ENCODE measurements at places on chromosomes 5 and 9. TPM values are rescaled to one million over a fixed set of nuclear protein-coding genes. Genes with fewer than 3 reads are reported as not detected.

DNA sequence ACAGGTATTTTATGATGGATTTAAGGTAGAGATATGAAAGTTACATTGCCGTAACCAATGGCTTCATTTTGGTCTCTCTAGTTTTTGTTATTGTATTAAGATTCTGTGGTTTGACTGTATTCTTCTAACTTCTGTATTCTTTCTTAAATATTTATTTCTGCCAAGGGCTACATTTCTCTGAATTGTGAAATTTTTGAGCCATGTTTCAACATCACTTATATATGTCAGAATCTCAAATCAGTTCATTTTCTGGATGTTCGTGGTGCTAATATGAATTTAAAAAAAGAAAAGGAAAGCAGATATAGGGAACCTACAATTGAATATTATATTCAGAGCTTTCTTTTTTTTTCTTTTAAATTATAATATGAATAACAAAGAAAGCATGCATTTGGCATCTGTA lies 142.7 kb downstream of the ANXA1 start:
- H3K4me1 ChIP-seq, result no peaks in the 10 kb centered on the region
- H3K4me3 ChIP-seq, result no peak overlapping the region
- no peaks in the 10 kb centered on the region for H3K36me3 ChIP-seq

GRCh38 chr5:131142970-131143617 lies 22.0 kb downstream of the HINT1 start:
- H3K27me3 ChIP-seq, result no peaks in the 10 kb centered on the region
- no peak for DNase-seq
- no peak overlapping the region for H3K27ac ChIP-seq
- no peak overlapping the region for H3K4me3 ChIP-seq
- H3K4me1 ChIP-seq, result no peaks in the 10 kb centered on the region

GRCh38 chr5:54703133-54703532 lies 185.6 kb downstream of the SNX18 start:
- no peak overlapping the region for H3K4me3 ChIP-seq
- no peaks in the 10 kb centered on the region for H3K4me1 ChIP-seq
- no peaks in the 10 kb centered on the region for H3K36me3 ChIP-seq
- DNase-seq, result no peak
- H3K27ac ChIP-seq, result no peak overlapping the region

Gene SNCAIP
- 16.1 TPM for total RNA-seq

GRCh38 chr9:15101095-15101494 lies 190.9 kb upstream of the FREM1 start:
- H3K4me3 ChIP-seq, result no peak overlapping the region
- DNase-seq, result no peak
- no peaks in the 10 kb centered on the region for H3K27me3 ChIP-seq
- H3K27ac ChIP-seq, result no peak overlapping the region
- no peaks in the 10 kb centered on the region for H3K36me3 ChIP-seq
- H3K4me1 ChIP-seq, result no peaks in the 10 kb centered on the region

DNA sequence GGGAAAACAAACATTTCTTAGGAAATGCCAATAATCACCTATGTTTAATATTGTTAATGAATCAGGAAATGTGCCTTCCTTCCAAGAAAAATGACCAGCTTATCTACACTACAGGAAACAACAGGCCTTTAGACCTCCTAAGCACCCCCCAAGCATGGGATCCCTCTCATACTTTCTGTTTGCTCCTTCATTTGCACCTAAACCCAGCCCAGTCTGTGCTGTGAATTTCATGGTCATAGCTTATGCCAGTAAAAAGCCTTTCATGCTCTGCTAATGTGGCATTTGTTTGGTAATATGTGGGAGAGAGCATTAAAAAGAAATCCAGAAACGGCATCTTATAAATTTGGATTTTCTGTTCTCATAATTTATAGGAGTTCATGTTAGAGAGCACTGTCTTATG lies 511.1 kb downstream of the EBF1 start:
- no peaks in the 10 kb centered on the region for H3K27me3 ChIP-seq
- no peaks in the 10 kb centered on the region for H3K36me3 ChIP-seq
- H3K4me1 ChIP-seq, result no peaks in the 10 kb centered on the region
- DNase-seq, result no peak

GRCh38 chr5:3854188-3854821 lies 258.7 kb downstream of the IRX1 start:
- no peaks in the 10 kb centered on the region for H3K4me1 ChIP-seq
- peak; percentile 48 for DNase-seq
- H3K27me3 ChIP-seq, result no peaks in the 10 kb centered on the region
- no peak overlapping the region for H3K27ac ChIP-seq
- no peaks in the 10 kb centered on the region for H3K36me3 ChIP-seq

Gene ZSWIM6
- total RNA-seq, result 18.0 TPM

DNA sequence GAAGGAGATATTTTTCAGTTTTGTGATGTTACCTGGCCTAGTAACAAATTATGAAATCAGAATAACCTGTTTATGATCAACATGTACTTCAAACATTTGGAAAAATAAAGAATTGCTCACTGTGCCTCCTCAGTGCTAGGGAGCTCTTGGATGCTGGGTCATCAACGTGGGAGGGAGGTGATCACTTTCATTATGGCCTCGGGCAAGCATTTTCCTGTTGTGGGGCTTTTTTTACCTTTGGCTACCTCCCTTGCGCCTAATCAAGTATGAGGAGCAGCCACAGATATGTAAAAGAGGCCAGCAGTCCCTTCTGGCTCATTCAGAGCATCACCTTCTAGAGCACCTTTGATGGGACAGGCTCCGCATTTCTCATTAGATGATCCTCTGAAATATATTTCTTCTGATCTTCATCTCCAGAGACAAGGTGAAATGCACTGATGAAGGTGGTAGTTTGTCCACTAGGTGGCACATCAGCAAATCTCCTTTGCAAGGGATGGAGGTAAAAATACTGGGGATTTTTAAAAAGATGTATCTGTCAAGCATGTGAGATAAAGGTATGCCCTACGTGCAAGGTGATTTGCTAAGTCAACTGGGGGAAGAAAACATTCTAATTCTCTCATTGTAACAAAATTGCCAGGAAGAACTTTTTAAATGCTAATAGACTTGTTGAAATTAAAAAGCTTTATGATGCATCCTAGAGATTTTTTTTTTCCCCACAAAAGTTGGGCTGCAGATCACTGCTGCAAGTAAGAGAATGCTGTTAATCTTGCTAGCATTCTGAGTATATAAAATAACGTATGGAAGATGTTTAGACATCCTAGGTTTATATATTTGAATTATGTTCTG lies 218.2 kb downstream of the MAST4 start:
- H3K4me1 ChIP-seq, result no peaks in the 10 kb centered on the region
- H3K27me3 ChIP-seq, result no peaks in the 10 kb centered on the region
- H3K27ac ChIP-seq, result no peak overlapping the region
- H3K4me3 ChIP-seq, result no peak overlapping the region
- peak; percentile 46 for DNase-seq

DNA sequence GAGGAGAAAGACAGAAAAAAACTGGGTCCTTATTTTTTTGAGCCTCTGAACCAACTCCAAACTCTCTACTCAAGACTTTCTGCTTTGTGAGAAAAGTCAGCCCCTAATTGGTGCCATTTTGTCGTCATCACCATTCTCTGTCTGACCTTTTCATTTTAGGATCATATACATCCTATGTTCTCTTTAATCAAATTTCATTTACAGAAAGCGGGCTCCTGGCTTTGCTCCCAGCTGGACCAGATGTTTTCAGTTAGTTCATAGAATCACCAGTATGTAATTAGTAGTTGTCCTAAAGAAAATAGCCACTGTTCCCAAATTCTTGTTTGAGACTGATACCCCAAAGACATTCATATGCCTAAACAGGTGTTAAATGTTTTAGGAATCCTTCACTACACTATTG lies 28.6 kb upstream of the SLCO4C1 start:
- no peaks in the 10 kb centered on the region for H3K27me3 ChIP-seq
- H3K4me3 ChIP-seq, result no peak overlapping the region
- no peak overlapping the region for H3K27ac ChIP-seq
- DNase-seq, result no peak
- H3K36me3 ChIP-seq, result no peaks in the 10 kb centered on the region
- no peaks in the 10 kb centered on the region for H3K4me1 ChIP-seq

DNA sequence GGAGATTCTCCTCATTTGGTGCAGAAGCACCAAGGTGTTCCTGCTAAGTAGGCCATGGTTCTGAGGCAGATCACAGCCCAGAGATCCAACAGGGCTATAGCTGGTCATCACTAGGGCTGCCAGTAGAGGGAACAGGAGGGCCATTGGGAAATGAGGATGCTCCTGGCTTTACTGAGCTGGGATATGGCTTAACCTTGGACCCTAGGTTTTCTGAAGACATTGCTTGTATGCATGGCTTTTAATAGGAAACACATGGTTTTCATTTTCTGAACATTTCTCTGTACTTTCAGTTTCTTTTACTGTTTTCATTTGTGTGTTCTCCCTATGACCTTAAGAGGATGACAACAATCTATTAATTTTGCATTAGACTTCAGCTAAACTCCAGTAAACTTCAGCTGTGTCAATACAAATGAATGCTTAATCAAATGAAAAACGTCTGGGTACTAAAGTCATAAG lies at the start of gene IFNW1:
IFNW1 (minus strand) TSS at position 406 of the 456 bp plus-strand sequence; CDS start at position 144, 262 bp downstream.
- no peak for DNase-seq
- H3K36me3 ChIP-seq, result no peaks in the 10 kb centered on the region
- no peak within 1 kb of the TSS for H3K27ac ChIP-seq
- H3K4me1 ChIP-seq, result no peaks in the 10 kb centered on the region

- no peak overlapping the region for H3K4me3 ChIP-seq
- H3K27ac ChIP-seq, result no peak overlapping the region
- H3K27me3 ChIP-seq, result no peaks in the 10 kb centered on the region
- H3K36me3 ChIP-seq, result no peaks in the 10 kb centered on the region
- H3K4me1 ChIP-seq, result no peaks in the 10 kb centered on the region
- no peak for DNase-seq
Measured at GRCh38 chr5:91025449-91025848, 357.7 kb downstream of the ARRDC3 start.
